ENCODE measurements at places on chromosomes 13 and 19. TPM values are rescaled to one million over a fixed set of nuclear protein-coding genes. Genes with fewer than 3 reads are reported as not detected.

- DNase-seq: no peak
These were observed 5.3 kb upstream of the CYSLTR2 start for GRCh38 chr13:48648446-48648845.

RFPL4AL1 gene
- total RNA-seq: not detected

FAM83E gene
- total RNA-seq: not detected

KLC3 gene
- total RNA-seq: not detected

DNA sequence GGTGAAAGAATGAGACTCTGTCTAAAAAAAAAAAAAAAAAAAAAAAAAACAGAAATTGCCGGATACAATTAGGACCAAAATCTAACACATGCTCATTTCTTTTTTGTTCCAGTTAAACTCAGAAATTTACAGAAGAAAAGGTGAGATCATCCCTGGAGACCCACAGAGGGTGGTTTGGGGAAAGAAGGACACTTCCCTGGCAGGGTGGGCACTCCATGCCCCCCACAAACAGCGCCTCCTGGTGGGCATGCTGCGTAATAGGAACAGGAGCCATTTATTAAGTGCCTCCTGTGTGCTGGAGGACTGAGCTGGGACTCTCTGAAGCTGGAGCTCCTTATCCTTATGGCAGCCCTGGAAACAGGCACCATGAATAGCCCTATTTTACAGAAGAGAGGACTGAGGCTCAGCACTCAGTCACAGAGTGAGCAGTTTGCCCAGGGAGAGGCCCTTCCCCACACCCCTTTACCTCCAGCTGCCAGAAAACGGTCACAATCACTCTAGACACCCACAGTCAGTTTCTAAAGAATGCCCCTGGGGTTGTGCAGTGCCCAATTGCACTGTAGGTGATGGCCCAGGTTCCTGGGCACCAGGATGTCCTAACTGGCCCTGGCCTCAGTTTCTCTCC, 10.1 kb downstream of the C19orf38 start:
- DNase-seq: no peak

KLK4 gene
- not detected for total RNA-seq

- no peak for DNase-seq
These were observed 324.1 kb upstream of the PCDH9 start for GRCh38 chr13:67554286-67554685.

ZNF846 gene
- 23.7 TPM for total RNA-seq

- DNase-seq: no peak
These were observed 760.4 kb upstream of the PCDH20 start for GRCh38 chr13:62176051-62176450.

- DNase-seq: no peak
These were observed 166.4 kb downstream of the SLITRK5 start for GRCh38 chr13:87837522-87837921.

- no peak for DNase-seq
These were observed 22.6 kb downstream of the CHST8 start for GRCh38 chr19:33644284-33644836.

SCGB2B2 gene
- not detected for total RNA-seq

DNA sequence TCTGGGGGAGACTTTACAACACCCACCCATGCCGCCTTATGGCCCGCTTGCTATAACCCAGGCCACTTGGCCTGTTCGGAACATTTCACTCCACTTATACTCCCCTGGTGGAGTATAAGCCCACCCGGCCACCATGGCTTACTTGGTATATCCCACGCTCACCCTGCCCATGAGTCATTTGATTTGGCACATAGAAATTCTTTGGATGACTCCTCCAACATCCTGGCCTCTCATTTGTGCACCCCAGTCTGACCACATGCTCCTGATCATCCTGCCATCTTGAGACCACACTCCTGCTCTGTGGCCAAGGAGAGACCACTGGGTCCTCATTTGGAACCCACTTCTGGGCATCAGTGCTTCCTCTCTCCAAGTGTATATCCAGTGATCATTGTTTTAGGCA, 5.2 kb downstream of the SPACA6 start:
- DNase-seq: no peak

DNA sequence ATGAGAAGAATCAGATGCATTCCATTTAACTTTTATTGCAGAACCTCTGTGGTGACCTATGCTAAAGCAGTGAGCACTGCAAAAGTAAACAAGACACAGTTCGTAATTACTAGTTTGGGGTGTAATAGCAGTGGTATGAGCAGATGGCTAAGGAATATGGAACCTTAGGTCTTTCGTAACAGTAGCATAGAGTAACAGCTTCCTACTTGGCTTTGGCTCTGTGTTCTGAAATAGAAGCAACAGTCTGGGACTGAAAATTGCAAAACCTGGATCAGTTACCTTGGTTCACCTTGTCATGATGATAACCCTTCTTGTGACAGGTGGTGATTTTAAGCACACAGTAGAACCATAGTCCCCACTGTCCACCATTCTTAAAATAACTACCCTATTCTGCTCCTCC, 303.4 kb downstream of the GPC6 start:
- no peak for DNase-seq

DNA sequence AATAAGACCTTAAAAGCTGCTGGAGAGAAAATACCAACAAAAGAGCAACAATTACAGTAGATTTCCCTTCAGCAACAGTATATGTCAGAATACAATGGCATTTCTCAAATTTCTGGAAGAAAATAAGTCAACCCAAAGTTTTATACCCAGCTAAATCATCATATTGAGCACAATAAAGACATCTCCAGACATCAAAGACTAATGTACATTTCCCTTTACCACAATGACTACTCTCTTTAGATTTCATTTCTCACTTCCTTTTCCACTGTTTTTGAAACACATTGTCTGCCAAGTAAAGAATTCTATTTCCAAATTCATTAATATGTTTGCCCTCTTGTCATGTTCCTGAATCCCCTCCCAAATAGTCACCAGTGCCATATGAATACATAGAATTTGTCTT, 111.4 kb downstream of the POU4F1 start:
- DNase-seq: no peak

GRCh38 chr13:44174769-44175425, 198.7 kb upstream of the SERP2 start:
- DNase-seq: no peak

GRCh38 chr19:14410091-14411051, 8.8 kb downstream of the DDX39A start:
- DNase-seq: no peak

DNA sequence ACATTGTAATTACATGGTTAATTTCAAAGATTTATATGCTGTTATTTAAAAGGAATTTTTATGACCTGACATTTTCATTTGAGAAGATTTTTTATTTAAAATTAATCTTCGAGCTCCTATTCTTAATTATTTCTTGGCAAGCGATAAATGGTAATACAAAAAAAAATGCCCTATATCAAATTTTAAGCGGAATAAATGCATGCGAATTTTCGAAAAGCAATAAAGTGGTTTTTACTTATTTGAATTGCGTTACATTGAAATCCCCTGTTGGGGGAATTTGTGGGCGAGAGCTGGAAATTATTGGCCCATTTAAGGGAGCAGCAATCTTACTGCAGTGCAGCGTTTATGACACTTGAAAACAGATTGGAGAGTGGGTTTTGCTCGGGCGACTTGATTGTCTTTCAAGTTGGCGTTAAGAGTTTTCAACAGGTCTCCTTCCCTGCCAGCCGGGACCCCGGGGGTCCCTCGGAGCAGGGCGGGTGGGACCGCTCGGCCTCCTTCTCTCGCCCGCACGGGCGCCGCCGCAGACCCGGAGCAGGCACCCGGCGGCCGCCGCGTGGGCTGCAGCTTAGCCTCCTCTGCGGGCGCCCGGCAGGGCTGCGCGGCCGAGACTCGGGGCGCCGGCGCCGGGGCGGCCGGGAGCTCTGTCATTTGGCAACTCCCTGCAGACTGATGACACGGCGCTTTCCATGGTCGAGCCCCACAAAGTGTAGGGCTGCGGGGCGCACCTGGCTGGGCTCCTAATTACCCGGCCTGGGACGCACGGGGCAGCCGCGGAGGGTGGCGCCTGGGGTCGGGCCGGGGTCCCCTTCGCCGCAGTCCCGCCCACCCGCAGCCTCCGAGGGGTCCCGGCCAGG, 255.1 kb upstream of the SOX21 start:
- DNase-seq: no peak

FGF14 gene
- total RNA-seq: 0.06 TPM

DNA sequence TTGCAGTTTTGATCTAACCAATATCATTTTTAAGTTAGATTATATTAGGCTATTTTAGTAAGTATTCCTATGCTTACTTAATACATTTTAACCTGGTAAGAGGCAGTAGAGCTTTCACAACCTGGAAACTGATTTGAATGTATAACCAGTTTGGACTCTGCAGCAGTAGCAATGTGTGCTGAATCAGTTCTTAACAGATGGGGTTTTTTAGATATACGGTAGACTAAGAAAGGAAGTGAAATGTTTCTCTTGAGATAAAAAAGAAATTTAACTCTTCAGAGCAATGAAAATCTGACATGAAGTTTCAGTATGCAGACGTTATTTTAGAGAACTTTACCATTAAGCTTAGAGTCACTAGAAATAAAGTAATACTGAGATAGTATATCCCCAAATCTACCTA, 2.7 kb downstream of the NBEA start:
- no peak for DNase-seq

- peak; percentile 68 for DNase-seq
These were observed 29.2 kb downstream of the ATP11A start for GRCh38 chr13:112719016-112719415.

PTGER1 gene
- total RNA-seq: 0.15 TPM

PRRG2 gene
- total RNA-seq: 1.6 TPM

DNA sequence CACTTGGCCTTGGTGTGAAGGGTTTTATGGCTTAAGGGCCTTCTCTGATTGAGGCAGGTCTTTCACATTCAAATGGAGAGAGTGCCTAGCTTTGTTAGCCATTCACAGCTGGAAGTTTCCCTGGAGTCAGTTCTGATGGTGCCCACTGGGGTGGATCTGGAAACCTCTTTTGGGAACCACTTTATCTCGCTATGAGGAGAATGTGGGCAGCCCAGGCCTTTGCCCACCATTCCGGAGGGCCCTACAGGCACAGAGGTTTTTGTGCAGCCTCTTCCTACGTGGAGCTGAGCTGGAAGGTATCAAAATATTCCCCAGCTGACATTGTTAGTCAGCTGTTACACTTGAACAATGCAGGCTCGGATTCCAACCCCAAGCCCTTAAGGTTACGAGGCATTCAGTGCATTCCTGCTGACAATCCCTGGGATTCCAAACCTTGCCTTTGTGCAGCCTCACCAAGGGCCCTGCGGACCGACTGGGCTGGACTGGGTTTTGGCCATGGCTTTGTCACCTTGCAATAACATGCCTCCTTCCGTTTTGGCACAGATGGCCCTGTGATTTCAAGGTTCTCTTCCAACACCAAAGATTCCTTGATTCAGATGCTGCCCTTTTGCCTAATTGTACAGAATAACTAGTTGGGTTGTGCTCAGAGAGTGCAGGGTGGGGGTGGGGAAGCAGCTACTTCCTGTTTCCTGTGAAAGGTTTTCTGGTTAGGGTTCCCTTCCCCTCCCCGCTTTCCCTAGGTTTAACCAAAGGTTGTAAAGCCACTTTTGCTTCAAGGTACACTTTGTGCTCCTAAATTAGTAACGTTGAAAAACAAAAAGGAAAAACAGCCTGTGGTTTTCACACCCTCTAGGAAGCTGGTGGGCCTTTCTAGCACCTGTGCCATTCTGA, 27.0 kb downstream of the SAE1 start:
- no peak for DNase-seq

DNA sequence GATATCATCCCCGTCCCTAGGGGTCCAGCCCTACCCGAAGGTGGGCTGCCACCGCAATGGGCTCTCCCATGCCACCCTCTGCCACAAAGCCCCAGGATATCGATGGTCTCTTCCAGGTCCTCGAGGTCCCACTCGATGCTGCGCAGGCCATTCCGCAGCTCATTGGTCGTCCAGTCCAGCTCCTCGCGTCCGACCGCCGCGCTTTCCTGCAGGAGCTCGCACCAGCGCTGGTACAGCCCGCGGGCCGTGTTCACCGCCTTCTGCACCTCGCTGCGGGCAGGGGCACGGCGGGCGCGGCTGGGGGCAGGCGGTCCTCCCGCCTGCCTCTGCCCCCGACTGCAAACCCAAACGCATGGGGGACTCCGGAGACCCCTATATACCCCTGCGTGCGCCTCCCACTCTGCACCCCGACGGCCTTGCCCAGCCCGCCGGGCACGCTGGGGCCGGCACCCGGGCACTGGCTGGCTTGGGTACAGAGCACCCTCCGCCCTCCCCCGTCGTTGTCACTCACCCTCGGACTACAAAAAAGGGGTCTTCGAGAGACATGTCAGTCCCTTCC, 468 bp downstream of the STX10 start:
- DNase-seq: no peak

- no peak for DNase-seq
These were observed 12.5 kb downstream of the TNNT1 start for GRCh38 chr19:55136399-55137102.

MEIOSIN gene
- not detected for total RNA-seq

OVOL3 gene
- not detected for total RNA-seq

ZNF709 gene
- total RNA-seq: 1.7 TPM

DNA sequence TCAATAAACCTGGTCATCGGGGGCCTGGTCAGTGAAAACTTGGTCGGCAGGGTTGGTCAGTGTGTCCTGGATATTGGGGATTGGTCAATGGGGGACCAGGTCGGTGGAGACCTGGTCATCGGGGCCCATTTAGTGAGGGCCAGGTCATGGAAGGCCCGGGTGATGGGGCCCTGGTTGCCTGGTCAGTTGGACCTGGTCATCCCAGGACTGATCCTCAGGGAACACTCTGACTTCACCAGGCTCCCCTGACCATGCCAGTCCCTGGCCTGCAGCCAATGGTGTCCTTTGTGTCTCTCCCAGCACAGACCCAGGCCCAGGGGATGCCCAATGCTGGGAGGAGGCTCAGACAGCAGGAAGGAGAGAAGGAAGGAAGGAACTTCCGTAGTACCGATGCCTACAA, 42.1 kb upstream of the TPM4 start:
- DNase-seq: no peak

PNMA8B gene
- total RNA-seq: 0.29 TPM

DNA sequence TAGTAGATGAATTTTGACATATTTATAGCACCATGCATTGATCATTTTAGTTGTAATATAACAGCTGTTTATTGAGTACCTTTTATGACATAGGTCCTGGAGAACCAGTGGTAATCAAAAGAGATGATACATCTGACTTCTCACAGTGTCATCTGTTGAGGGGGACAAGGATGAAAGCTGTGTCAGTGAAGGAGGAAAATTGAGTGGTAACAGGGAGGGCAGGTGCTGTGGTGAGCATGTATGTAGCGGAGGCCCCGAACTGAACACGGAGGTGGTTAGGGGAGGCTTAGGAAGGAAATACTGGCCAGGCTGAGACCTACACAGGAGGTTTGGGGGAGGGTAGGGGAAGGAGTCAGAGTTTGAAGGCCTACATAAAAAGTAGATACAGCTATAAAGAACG, 199.7 kb downstream of the GGACT start:
- no peak for DNase-seq

GRCh38 chr13:49545661-49546060, 39.7 kb downstream of the RCBTB1 start:
- no peak for DNase-seq
